NCI-H1930 (cell line): ENCODE measurements at places on chromosomes 4 and X.

GRCh38 chr4:89158884-89159503, 47.7 kb downstream of the TIGD2 start:
- no peak for DNase-seq

DNA sequence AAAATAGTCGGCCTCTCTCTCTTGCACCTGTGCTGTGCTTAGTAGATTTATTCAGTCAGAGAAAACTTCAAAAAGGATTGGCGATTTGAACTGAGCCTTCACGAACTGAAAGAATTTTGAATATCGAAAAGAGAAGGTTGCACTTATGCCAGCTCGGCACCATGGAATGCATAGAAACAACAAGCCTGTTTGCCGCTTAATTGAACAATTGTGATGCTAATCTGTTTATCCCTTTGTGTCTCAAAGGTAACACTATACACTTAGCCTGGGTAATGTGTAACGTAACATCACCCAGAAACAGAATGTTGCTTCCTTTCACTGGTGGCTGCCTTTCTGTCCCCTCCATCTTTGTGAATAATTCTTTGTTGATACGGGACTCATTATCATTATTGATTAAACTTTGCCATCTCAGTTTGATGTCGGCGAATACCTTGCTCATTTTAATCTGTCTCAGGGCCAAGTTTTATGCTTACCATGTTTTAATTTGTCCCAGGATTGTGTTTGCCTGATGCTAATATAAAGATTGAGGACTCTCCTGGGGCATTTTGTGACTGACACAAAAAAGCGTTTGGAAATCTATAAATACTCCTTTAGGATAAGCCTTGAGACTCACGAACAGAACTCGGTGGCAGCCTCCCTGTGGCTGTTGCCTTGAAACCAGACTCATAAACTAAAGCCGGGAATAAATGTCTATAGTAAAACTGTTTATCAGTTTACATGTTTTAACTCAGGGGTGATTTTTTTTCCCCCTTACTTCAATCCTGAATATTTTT, 400.5 kb downstream of the RAPGEF2 start:
- no peak for DNase-seq

- no peak for DNase-seq
Observed at GRCh38 chrX:25079020-25079419, 63.3 kb upstream of the ARX start.

GRCh38 chr4:88467392-88467791, 10.5 kb downstream of the HERC5 start:
- DNase-seq: no peak

DNA sequence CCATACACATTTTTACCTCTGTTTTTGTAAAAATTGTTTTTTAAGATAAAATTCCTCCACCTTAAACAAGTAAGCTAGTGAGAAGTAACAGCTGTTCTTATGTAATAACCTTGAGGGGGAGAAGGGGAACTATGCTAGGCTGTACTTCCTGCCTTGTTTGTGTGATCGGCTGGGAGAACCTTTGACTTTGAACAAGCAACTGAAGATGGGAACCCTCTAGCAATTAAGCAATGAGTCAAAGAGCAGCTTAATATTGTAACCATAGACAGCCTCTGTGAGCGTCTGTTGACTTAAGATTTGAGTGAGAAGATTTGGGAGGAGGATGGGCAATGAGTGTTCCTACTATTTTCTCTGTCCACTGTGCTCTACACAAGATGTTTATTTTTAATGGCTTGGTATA, 135.1 kb downstream of the SCLT1 start:
- DNase-seq: no peak

- DNase-seq: no peak
Observed at GRCh38 chr4:39045827-39046221, 13.6 kb upstream of the TMEM156 start.

DNA sequence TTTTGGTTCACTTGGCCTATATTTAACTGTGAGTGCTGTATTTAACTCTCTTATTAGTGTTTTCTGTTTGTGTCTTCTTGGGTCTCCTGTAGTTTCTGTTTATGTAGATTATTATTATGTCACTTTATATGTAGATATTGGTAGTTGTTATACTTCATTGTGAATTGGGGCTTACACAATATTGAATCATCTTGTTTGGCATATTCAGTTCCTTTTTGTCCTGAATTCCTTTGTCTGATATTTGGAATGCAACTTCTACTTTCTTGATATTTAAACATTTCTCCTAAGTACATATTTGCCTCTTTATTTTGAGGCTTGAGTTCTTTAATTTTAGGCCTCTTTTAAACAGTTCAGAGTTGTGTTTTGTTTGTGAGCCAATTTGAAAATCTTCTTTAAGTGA, 544.8 kb upstream of the ADGRL3 start:
- DNase-seq: no peak

DNA sequence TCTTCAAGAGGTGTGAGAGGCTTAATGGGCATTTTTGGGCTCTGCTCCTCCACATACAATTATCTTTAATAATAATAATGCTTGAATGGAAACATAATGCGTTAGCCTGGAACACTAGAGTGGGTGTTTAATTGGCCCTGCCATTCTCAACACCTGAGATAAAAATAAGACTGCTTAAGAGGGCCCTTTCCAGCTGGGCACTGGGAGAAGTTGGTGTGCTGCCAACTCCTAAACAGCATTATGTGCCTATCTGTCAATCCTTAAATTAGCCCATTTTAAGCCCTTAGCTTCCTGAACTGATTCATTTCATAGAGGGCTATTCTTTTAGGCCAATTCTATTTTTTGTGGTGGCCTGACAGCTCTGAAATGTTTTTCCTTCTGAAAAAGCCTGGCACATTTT, 211.1 kb upstream of the ZIC3 start:
- no peak for DNase-seq

DNA sequence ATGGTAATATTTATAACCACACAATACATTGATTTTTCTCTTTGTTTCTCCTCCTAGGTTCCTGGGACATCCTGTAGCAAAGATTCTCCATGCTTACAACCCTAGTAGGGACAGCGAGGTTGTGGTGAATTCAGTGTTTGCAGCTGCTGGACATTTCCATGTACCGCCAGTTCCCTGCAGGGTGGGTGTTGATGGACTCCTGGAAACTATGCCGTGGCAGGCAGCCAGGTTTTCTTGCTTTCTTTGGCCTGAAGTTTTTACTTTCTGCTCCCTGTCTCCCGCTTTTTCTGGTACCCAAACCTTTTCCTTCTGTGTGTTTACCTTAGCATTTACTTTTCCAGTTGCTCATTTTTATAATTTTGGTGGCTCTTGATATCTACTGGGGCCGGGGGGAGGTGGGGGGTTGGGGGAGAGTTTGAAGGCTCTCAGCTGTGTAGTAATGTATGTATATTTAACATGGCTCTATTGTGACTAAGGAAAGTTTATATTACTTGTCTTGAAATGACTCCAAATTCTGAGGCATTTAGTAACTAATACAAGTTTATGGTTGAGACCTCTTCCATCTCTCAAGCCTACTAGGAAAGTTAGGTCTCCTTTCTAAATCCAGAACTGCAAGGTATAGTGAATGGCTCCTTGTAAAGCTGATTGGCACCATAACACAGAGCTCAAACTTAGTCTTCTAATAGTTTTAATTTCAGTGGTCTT, 89.7 kb downstream of the TMEM131L start:
- no peak for DNase-seq

DNA sequence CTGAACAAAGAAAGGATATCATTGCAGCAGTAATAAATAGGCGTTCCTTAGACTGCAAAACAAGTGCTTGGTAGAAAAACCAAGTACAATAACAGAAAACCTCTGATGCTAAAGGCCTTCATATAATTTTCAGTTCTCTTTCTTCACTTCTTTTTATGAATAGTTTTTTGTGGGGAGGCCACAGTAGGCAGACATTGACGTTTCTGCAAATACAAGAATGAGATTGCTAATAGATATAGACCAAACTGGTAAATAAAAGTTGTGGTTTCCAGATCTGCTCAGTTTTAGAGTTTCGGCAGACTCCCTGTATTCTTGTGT, 57.0 kb upstream of the RAP1GDS1 start:
- no peak for DNase-seq

DNA sequence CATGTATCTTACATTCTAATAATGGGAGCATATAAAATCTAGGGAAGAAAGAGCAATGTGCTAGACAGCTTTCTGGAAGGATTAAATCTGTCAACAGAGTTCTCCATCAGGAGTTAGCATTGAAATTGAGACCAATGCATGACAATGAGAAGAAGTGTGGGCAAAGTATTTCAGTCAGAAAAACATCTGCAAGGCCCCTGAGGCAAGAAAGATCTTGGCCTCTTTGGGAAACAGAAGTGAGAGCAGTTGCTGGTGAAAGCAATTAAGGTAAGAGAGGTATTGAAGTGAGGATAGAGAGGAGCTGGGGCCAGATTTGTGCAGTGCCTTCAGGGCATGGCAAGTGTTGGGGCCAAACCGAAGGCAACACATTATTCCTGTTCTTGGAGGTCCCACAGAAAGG, 999.1 kb downstream of the STPG2 start:
- DNase-seq: no peak

GRCh38 chr4:161990721-161991120, 173.1 kb downstream of the FSTL5 start:
- no peak for DNase-seq

GRCh38 chrX:133923113-133923512, 62.3 kb downstream of the GPC3 start:
- DNase-seq: no peak

DNA sequence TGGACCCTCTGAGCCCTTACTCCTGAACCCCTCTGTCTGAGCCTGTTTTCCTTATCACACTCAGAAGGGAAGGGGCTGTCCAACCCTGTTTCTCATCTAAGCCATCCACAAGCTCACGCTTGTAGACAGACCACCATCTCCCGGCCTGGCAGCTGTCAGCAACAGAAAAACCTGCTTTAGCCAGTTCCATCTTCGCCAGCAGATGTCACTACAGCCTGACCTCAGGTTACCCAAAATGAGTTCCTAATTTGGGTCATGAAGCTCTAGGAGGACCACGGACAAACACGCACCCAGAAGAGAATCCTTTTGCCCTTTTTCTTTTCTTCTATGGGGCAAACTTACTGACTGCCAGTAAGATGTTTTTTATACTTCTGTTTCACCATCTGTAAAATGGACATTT, 445.4 kb downstream of the BCOR start:
- DNase-seq: no peak

DNA sequence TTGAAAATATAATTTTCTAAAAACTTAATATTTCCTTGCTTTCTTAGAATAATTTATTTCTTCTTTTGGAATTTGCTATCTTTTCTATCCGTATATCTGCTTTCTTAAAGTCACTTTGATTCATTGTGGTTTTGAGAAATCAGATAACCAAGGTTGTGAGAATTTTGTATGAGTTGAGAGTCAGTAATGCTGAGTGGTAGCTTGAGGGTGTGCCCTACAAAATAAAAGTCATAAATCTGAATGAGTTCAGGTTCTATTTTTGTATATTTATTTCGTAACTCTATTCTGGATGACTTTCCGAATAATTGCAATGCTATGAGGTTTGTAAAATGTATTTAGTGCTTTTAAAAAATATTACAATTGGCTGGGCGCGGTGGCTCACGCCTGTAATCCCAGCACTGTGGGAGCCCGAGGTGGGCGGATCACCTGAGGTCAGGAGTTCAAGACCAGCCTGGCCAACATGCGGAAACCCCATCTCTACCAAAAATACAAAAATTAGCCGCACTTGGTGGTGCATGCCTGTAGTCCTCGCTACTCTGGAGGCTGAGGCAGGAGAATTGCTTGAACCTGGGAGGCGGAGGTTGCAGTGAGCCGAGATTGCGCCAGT, 8.9 kb downstream of the COPS4 start:
- DNase-seq: no peak

DNA sequence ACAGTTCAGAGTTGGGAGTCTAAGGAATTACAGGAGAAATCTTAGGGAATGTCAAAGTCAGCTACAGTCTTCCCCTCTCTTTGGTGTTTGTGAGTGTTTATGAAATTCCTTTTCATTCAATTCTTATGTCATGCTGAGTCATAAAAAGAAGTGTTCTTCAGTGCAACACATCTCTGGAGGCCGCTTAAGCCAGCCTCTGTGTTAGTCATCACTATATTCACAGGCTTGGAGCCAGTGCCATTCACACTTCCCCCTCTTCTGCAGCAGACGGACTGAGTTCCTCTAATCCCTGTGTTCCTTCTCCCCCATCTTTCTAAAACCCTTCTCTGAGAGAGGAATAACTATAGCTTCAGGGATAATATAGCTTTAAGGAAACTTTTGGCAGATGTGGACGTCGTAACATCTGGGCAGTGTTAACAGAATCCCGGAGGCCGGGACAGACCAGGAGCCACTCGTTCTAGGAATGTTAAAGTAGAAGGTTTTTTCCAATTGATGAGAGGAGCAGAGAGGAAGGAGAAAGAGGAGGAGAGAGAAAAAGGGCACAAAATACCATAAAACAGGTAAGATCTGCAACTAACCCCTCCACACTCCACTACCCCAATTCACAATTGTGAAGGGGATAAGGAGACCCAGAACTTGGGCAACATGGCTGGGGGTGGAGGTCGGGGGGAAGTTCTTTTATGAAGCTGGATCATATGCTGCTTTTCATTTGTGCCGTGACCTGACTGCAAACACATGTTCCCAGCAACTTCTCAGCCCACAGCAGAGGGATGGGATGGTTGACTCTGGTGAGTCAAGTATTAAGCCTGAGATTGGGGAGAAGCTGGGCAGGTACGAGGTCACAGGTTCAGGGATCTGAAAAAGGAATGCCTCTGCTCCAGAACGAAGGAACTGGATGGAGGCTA, at the start of gene SRPX2:
TSS of gene SRPX2 (plus strand) at position 244 of the 905 bp plus-strand sequence. CDS start 2,124 bp downstream, outside the sequence.
- DNase-seq: no peak

GRCh38 chrX:69919749-69920148, 130.0 kb downstream of the AWAT2 start:
- no peak for DNase-seq

DNA sequence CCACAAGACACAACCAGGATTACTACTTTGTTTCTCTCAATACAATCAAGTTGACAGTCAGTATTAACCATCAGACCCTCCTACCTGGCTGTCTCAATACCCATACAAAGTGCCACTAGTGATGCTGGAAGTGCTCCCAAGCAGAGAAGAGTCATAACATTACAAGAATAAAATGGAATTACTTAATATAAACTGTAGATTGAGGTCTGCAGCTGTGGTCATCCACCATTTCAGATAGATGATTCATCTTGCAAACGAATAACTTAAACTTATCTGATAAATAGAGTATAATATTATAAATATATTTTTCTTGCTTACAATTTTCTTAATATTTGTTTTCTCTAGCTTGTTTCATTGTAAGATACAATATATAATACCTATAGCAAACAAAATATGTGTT, 1034.2 kb upstream of the PCDH10 start:
- DNase-seq: no peak

GRCh38 chrX:68995386-68995779, 166.6 kb downstream of the EFNB1 start:
- DNase-seq: no peak

DNA sequence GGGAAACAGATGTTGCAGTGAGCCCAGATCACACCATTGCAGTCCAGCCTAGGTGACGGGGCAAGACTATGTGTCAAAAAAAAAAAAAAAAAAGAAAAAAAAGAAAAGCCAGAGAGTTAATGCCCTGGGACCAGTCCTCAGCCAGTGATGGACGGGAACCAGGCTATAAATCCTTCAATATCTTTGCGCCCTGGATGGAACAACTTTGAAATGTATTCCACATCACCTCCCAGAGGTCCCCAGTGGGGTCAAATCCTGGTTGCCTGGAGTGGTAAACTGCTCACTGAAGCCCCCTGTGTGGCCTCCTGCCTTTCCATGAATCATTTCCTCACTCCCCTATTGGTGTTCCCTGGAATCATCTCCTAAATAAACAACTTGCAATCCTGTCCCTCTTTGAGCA, 166.9 kb downstream of the DEFB131A start:
- no peak for DNase-seq
